Mammary microvascular endothelial cell (primary cell): ENCODE measurements at places on chromosomes 11 and 22. TPM values are rescaled to one million over a fixed set of nuclear protein-coding genes. Genes with fewer than 3 reads are reported as not detected.

The LDLRAD3 gene
- 14.1 and 15.8 TPM in 2 replicates for total RNA-seq

The SMIM35 gene
- not detected in 2 replicates for total RNA-seq

The MIOX gene
- total RNA-seq, result not detected in 2 replicates

The MPZL3 gene
- 7.3 and 8.4 TPM in 2 replicates for total RNA-seq

The KAT5 gene
- 42.8 and 56.6 TPM in 2 replicates for total RNA-seq

The APOA5 gene
- not detected in 2 replicates for total RNA-seq

The TCN2 gene
- total RNA-seq, result 56.9 and 74.3 TPM in 2 replicates

The OR5B21 gene
- total RNA-seq, result not detected in 2 replicates

The MYO7A gene
- total RNA-seq, result 0.69 and 0.80 TPM in 2 replicates

The ALDH3B1 gene
- 0.94 and 1.5 TPM in 2 replicates for total RNA-seq

The C11orf91 gene
- total RNA-seq, result not detected in 2 replicates

The PKNOX2 gene
- not detected in 2 replicates for total RNA-seq

The SMC1B gene
- total RNA-seq, result not detected in 2 replicates

The TCN1 gene
- not detected in 2 replicates for total RNA-seq

The SLC35E4 gene
- 28.3 and 31.1 TPM in 2 replicates for total RNA-seq

The ABTB2 gene
- 0.40 and 0.59 TPM in 2 replicates for total RNA-seq

The UCP3 gene
- 0.07 and 0.54 TPM in 2 replicates for total RNA-seq

The SLC17A6 gene
- total RNA-seq, result not detected in 2 replicates

The APOA4 gene
- not detected in 2 replicates for total RNA-seq

The OR5J2 gene
- total RNA-seq, result not detected in 2 replicates

The AMOTL1 gene
- 24.4 and 25.3 TPM in 2 replicates for total RNA-seq

The SYCE3 gene
- not detected in 2 replicates for total RNA-seq

The CHEK2 gene
- total RNA-seq, result 12.3 and 17.7 TPM in 2 replicates

The RCN1 gene
- 286 and 307 TPM in 2 replicates for total RNA-seq

The DEUP1 gene
- not detected in 2 replicates for total RNA-seq

The CDC45 gene
- 39.4 and 43.0 TPM in 2 replicates for total RNA-seq

The OSBP2 gene
- total RNA-seq, result 2.3 and 2.9 TPM in 2 replicates

The TMPRSS4 gene
- not detected in 2 replicates for total RNA-seq

The FAM111A gene
- total RNA-seq, result 50.9 and 56.6 TPM in 2 replicates
